ENCODE measurements at places on chromosomes 6 and 20.

GRCh38 chr20:46670228-46670584 lies 18.9 kb upstream of the SLC13A3 start:
- no peak for DNase-seq

DNA sequence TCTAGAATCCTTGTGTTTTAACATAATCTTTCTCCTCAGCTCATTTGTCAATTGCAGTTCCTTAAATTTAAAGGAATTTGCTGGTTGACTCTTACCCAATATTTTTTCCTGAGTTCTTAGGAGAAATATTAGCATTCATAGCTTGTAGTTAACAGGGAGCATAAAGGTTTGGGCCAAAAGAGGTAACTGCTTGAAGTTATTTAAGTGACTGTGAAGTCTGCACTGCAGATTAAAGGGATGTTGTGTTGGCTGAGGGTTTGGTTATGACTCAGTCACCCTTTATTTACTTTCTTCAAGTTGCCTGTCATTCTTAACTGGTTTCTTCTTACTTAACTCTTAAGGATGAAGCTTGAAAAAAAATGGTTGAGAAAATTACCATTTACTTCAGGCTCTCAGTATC lies 220.3 kb upstream of the LAMP5 start:
- no peak for DNase-seq

DNA sequence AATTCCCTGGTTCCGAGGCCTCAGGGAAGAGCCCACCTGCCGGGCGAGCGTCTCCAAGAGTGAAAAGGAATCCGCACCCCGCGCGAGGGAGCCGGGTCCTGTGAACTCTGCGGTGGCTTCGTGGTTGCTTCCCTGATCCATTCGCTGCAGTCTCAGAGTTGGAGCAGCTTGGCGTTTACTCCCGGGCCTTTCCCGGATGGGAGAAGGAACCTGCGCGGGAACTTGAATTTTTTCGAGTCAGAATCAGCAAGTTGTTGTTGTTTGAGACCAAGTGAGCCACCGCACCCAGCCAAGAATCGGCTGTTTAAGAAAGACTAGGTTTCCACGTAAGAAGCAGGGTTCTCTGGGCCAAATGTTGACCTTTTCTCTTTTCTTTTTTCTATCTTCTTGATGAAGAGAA lies 12.9 kb downstream of the PRSS16 start:
- no peak for DNase-seq

GRCh38 chr20:16661756-16662155 lies 68.1 kb upstream of the SNRPB2 start:
- DNase-seq: no peak

DNA sequence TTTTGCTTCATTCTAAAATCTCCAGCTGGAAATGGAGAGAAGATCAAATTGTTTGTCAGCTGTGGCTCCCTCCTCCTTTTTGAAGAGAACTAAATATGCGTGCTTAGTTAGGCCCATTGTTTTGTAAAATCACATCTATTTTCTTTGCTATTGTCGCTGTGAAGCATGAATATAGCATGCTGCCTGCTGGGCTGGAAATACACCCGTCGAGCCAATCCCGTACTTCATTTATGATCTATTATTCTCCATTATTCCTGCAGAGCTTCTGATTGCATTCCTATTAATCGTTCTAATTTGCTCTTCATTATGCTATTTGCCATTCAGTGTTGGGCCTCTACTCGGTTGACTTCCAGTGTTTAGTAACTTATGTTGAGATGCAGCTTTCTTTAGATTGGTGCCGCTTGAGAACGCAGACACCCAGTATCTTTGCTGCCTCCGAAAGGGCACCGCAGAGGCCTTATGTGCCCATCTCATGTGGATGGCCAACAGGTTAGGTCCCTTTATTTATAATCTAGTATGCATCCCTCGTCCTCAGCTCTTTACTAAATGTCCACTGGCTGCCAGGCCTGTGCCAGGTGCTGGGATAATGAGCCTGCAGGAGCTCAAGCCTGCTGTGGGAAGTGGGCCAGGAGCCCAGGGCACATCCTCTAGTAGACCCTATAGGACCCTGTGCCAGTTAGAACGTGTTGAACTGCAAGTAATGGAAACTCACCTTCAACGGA lies 45.6 kb downstream of the FAM50B start:
- DNase-seq: no peak

- peak; percentile 43 for DNase-seq
Observed at GRCh38 chr6:16206595-16207037, 31.8 kb upstream of the GMPR start.

- DNase-seq: no peak
Observed at GRCh38 chr20:16472045-16472872, 101.0 kb downstream of the KIF16B start.

DNA sequence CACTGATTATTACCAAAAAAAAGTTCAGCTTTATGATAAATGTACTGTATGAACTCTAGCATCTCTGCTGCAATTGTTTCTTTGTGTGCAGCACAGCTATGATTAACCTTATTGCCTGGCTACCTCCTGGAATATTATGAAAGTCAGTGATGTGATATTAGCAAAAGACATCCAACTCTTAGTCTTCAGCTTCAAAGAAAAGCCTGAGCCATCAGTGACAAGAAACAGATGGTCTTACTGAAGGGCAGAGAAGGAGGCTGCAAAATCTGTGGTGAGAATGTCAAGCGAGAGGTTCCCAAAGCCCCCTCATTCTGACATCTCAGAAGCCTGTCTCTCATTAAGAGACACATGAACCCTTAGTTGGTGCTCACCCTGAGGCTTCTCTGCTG lies 89.4 kb upstream of the TNFAIP3 start:
- DNase-seq: no peak

DNA sequence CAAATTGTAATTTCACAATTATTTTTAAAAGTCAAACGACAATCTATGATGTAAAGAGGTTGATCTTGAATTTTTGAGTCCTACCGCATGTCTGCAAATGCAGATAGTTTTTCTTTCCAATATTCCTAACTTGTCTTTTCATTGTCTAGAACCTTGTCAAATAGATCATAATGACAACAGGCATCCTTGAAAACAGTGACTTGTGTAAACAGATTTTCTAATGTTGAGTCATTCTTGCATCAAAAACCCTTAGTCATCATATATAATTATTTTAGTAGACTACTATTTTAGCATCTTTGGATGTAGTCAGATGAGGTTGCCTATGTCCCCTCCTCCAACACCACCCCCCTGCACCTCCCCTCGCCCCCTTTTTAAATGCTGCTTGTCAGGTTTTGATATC lies 43.8 kb downstream of the BMP6 start:
- no peak for DNase-seq

- DNase-seq: no peak
Observed at GRCh38 chr6:152310371-152310954, 326.7 kb downstream of the SYNE1 start.

DNA sequence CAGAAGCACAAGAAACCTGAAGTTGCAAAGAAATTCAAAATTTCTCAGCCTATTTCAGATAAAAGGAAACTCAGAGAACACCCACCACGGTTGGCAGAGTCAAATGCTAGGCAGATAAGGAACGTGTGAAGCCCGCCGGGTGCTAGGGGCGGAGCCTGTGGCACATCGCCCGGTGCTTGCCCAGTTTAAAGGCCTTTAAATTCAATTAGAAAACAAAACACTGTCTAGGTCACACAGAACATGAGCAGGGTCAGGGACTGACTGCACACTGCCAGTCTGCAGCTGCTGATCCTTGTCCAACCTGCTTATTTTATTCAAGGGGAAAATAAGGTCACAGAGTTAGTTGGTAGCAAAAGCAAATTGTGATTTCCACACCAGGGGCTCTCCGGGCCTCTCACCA lies 75.8 kb downstream of the PSMG4 start:
- no peak for DNase-seq

GRCh38 chr20:40427026-40427425 lies 262.0 kb downstream of the MAFB start:
- no peak for DNase-seq

GRCh38 chr6:80541181-80541580 lies 434.7 kb downstream of the BCKDHB start:
- DNase-seq: no peak

DNA sequence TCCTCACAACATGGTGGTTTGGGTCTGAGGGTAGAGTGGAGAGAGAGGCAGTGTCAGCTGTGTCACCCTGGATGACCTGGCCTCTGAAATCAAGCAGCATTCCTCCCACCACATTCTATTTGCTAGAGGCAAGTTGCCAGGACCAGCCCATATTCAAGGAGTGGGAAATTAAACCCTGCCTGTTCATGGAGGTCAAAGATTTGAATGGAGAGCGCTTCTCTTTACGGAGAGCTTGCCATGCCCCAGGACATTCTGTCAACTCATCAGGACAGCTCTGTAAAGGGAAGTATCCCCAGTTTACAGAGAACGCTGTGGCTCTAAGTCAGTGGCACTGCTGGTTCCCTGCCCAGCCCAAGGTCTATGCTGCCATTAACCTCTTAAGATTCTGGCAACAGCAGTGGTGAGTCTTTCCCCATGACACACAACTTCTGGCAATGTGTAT lies 90.0 kb upstream of the INSM1 start:
- DNase-seq: no peak

GRCh38 chr6:142671791-142672190 lies 273.2 kb downstream of the HIVEP2 start:
- no peak for DNase-seq

DNA sequence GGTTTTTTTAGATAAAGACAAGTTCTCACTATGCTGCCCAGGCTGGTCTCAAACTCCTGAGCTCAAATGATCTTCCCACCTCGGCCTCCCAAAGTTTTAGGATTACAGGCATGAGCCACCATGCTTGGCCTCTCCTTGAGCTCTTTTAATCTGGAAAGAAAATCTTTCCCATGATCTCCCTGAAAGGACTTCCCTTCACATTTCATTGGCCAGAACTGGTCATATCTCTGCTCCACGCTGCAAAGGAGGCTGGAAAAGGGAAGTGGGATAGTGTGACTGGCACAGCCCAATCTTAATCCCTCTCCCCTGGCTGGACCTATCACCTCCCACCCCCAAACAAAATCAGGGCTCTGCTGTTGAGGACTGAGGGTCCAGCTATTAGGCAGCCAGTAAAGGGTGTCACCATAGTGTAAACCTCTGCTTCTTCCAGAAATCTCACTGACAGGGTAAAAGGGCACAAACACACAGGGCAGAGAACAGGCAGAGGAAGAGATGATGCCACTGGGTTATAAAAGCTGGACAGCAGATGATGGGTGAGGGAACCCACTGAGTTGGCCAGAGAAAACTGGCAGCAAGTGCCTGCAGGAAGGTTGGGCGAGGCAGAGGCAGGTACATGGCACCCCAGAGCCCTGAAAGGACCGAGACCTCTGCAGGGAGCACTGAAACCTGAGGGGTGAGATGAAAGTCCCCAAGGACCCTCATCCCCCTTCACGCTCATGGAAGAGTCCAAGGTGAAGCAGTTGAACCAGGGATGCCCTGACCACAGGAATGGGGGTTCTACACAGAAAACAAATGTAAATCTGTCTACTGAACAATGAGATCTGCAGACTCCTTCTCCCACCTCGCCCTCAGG lies 83.1 kb upstream of the PTPN1 start:
- no peak for DNase-seq

- DNase-seq: no peak
Observed at GRCh38 chr6:117451671-117452070, 25.9 kb upstream of the ROS1 start.

GRCh38 chr6:104325341-104326172 lies 534.2 kb downstream of the HACE1 start:
- no peak for DNase-seq

GRCh38 chr6:105482227-105482844 lies 79.5 kb upstream of the PREP start:
- DNase-seq: no peak

DNA sequence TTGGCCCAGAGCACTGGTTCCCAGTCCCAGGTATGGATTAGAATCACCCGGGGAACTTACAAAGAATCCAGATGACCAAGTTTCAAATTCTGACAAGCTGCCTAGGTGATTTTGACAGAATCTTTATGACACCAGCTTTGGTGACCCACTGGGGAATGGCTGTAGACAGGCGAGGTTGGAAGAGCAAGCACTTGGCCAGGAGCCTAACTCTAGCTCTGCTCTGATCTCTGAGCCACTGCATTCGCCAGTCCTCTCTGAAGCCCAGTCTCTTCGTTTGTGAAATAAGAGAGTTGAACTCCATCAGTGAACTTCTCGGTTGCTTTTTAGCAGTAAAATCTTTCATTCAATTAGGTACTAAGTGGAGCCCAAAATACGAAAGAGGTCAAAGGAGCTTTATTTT lies 161.2 kb downstream of the VEGFA start:
- no peak for DNase-seq

- peak; percentile 20 for DNase-seq
Observed at GRCh38 chr6:158220786-158221442, 52.8 kb downstream of the GTF2H5 start.

DNA sequence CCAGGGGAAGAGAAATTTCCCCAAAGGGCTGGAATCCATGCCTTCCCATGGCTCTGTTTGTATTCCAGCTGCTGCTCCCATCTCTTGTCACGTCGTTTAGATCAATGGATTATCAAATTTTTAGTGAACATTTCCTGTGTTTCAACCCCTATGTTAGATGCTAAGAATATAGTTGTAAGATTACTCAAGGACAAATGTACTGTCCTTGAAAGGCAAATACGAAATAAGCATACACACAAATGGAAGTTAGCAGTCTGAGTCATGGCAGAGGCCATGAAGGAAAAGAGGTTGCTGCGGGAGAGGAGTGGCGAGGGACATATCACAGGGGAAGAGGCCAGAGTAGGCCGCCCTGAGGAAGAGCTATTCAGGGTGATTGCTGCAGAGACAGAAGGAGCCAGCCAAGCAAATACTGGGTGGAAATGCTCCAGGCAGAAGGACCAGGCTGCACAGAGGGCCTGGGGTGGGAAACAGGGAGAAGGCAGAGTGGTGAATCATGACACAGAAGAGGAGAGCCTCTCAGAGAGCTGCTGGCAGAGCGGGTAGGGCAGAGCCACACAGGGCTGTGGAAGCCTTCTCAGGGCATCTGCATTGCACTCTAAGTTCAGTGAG lies 219.2 kb upstream of the LRFN2 start:
- DNase-seq: no peak
